ENCODE measurements at places on chromosomes 2 and 18.
A peak's percentile ranks its signal among the peaks of the same experiment; 100 is the strongest.

GRCh38 chr2:42834161-42834560 is 41.8 kb upstream of the HAAO start:
- DNase-seq = no peak

- DNase-seq = no peak
Observed at GRCh38 chr2:25251071-25251421, 82.7 kb upstream of the POMC start.

- no peak for DNase-seq
Observed at GRCh38 chr2:75607988-75608683, 38.4 kb upstream of the MRPL19 start.

DNA sequence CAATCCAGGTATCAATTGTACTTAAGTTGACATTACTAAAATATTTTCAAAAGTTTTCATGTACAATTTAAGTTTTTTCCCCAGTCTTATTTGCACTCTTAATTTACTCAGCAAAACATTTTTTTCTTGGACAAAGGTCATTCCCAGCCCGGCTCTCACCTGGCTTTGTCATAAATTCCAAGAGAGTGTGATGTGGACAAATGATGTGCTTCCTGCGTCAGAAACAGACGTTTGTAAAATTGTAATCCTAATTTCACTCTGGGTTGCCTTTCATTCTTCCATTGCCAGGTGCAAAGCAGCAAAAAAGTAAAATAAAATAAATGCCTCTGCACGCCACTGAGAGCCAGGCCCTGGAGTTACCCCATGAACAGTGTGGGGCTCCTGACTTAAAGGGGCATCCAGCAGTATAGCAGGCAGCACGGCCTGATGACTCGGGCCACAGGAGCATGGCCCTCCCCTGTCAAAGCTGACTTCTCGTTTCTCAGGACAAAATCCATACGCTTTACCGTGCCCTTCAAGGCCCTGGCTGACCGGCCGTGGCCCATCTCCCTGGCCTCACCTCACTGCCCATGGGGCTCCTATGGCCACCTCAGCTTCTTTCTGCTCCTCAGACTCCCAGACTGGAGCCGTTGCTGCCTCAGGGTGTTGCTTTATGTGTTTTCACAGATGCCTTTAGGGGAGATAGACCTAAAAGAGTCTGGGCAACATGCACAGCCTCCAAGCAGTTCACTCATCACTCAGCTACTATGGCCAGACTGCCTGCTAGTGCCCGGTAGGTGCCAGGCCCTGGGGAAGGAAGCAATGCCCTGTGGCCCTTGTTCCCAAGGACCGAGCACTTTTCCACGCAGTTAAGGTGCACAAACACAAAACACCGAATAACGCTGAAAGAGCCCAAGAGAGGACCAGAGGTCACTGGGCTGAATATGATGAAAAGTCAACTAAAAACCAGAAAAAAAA is 7.6 kb upstream of the TMEM185B start:
- no peak for DNase-seq

DNA sequence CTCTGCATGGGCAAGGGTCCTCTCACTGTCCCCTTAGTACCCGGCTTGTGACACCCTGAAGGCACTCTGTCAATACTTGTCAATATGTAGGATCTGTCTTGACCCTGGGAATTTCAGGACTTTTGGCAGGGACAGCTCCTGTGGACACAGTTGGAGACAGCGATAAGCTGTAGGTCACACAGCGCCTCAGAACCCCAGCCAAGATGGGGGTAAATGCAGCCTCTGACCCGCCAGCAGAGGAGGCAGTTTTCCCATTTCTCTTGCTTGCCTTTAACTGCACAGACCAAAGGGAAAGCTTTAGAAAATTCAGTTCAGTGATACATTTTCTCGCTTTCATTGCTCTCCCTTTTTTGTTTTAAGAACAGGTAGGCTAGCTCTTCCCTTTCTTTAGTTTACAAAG is 54.8 kb upstream of the KLHL29 start:
- DNase-seq = peak; percentile 77
